ENCODE measurements at places on chromosomes 6 and 20. TPM values are rescaled to one million over a fixed set of nuclear protein-coding genes. Genes with fewer than 3 reads are reported as not detected.

Gene ETV7
- 1.0 TPM for total RNA-seq

Gene RIN2
- total RNA-seq = 61.4 TPM

Gene DDO
- total RNA-seq = 8.7 TPM

- H3K27ac ChIP-seq = no peak overlapping the region
- no peaks in the 10 kb centered on the region for H3K27me3 ChIP-seq
- no peak for DNase-seq
- H3K4me3 ChIP-seq = no peak overlapping the region
These were observed 21.9 kb upstream of the AIG1 start for GRCh38 chr6:143038833-143039232.

GRCh38 chr20:23955896-23956295 lies 32.7 kb downstream of the GGTLC1 start:
- H3K4me1 ChIP-seq = no peaks in the 10 kb centered on the region
- H3K27ac ChIP-seq = no peak overlapping the region
- H3K36me3 ChIP-seq = no peaks in the 10 kb centered on the region
- DNase-seq = no peak

DNA sequence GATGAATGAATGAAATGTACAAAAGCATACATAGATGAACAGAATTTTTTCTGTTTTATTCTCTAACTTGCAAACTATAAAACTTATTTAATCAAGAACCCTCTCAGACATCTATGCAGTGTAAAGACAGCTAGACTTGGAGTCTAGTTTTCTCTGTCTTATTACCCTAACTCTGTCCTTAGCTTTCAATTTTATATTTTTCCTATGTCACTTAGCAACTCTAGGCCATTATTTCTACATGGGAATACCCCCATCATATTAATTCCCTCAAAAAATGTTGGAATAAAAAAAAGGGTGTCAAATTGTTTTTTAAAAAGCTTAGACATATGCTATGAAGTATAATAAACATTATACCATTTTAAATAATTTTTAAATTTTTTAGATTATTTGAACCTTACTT lies 1.2 kb downstream of the RHAG start:
- no peak overlapping the region for H3K4me3 ChIP-seq
- no peaks in the 10 kb centered on the region for H3K4me1 ChIP-seq
- DNase-seq = no peak
- no peaks in the 10 kb centered on the region for H3K27me3 ChIP-seq
- no peak overlapping the region for H3K27ac ChIP-seq
- no peaks in the 10 kb centered on the region for H3K36me3 ChIP-seq

GRCh38 chr6:33997265-33997664 lies 148.6 kb downstream of the GRM4 start:
- no peak overlapping the region for H3K27ac ChIP-seq
- H3K27me3 ChIP-seq = peaks cover 9% of the 10 kb centered on the region
- H3K4me3 ChIP-seq = no peak overlapping the region
- no peaks in the 10 kb centered on the region for H3K4me1 ChIP-seq

DNA sequence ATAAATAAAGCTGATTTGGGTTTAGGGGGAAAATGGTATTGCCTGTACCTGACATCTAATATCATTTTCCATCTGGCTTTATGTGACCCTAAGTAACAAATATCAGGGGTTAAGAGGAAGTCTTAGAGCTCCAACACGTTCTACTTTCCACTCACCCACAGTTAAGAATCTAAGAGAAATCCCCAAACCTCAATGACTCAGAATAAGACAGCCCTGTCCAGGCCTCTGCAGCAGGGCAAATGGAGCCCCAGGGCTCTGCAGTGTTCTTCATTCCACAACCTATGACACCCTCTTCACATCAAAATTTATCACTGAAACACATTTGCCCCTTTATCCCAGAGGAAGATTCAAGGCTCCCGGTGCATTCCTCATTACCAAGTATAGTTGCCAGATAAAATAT lies 20.3 kb upstream of the TENT5A start:
- peaks cover under 1% of the 10 kb centered on the region for H3K4me1 ChIP-seq
- H3K27ac ChIP-seq = no peak overlapping the region
- H3K4me3 ChIP-seq = no peak overlapping the region

- DNase-seq = no peak
- no peaks in the 10 kb centered on the region for H3K36me3 ChIP-seq
- no peak overlapping the region for H3K4me3 ChIP-seq
- H3K27ac ChIP-seq = no peak overlapping the region
- no peaks in the 10 kb centered on the region for H3K27me3 ChIP-seq
These were observed 235.8 kb downstream of the GMPR start for GRCh38 chr6:16473908-16474771.

DNA sequence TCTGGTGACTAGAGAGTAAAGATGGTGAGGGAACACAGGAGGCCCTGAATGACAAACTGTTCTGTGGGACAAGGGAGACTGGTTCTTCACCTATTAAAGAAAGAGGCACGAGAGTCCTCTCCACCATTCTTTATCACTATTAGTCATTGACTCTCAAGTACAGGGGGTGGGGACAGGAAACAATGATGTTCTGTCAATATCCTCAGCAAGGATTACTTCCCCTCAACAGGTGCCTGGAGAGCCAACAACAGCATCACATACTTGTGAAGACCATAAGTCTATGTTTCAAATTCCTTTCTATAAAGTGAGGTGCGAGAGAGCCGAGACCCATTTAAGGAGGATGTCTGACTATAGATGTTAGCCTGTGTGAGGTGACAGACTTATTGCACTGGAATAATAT lies 72.4 kb upstream of the TBC1D7 start:
- H3K27ac ChIP-seq = no peak overlapping the region
- DNase-seq = no peak
- H3K4me3 ChIP-seq = no peak overlapping the region
- no peaks in the 10 kb centered on the region for H3K36me3 ChIP-seq
- H3K4me1 ChIP-seq = peaks cover 11% of the 10 kb centered on the region
- no peaks in the 10 kb centered on the region for H3K27me3 ChIP-seq

DNA sequence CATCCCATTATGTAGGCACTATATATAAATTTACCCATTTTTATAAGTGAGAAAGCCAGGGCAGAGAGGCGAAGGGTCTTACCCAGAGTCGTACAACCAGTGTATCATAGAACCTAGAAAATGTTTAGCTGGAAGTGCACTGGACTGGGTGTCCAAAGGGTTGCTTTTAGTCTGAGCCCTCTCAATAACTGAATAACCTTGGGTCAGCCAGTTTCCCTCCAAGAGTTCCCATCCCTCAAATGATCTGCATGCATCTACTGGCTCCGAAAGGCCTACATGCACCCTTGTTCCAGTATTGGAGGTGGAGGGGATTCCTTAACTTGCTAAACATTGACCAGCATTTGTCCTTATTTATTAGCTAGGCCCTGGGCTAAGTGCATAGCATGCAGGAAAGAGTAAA lies 3.8 kb downstream of the SNPH start:
- DNase-seq = no peak
- no peaks in the 10 kb centered on the region for H3K36me3 ChIP-seq
- no peak overlapping the region for H3K27ac ChIP-seq
- no peak overlapping the region for H3K4me3 ChIP-seq

DNA sequence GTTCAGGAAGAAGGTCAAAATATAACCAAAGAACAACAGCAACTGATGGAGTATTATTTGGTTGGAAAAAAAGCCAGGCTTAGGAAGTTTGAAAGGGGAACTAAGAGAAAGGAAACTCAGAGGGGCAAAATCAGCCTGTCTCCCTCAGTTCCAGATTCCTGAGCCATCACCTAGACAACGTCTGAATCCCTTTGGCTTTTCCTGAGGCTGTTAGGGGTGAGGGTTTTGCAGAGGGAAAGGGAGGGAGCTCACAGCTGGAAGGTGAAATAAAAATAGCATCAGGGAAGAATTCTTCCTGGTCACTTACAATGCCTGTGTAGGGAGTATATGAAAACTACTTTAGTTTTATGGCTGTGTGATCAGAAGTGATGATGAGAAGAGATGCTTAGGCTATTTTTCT lies 100.5 kb downstream of the SOBP start:
- no peak overlapping the region for H3K4me3 ChIP-seq
- no peaks in the 10 kb centered on the region for H3K27me3 ChIP-seq
- H3K36me3 ChIP-seq = no peaks in the 10 kb centered on the region
- DNase-seq = no peak
- H3K4me1 ChIP-seq = no peaks in the 10 kb centered on the region

DNA sequence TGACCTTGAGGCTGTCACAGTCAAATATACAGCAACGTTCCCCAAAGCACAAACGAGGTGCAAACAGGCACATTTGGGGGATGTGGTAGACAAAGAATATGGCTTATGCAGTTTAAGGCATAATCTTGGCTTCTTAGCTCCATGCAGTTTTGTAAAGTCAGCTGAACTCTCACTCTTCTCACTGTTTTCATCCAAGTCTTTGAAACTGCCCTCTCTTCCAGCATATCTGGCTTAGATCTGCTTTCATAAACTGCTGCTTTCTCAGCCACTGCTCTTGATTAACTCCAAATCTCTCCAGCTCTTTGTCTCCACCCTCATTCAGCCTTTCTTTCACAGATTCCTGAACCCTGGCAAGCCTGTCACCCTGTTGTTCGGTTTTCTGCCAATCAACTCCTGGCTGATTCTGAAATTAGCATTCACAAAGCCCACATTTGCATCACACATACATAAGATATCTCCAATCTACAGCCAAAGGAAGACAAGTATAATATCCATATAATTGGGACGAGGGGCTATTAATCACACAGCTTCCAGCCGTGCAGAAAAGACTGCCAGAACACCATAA lies 301.1 kb upstream of the RNF217 start:
- no peaks in the 10 kb centered on the region for H3K36me3 ChIP-seq
- no peak overlapping the region for H3K27ac ChIP-seq
- no peak overlapping the region for H3K4me3 ChIP-seq
- DNase-seq = no peak

DNA sequence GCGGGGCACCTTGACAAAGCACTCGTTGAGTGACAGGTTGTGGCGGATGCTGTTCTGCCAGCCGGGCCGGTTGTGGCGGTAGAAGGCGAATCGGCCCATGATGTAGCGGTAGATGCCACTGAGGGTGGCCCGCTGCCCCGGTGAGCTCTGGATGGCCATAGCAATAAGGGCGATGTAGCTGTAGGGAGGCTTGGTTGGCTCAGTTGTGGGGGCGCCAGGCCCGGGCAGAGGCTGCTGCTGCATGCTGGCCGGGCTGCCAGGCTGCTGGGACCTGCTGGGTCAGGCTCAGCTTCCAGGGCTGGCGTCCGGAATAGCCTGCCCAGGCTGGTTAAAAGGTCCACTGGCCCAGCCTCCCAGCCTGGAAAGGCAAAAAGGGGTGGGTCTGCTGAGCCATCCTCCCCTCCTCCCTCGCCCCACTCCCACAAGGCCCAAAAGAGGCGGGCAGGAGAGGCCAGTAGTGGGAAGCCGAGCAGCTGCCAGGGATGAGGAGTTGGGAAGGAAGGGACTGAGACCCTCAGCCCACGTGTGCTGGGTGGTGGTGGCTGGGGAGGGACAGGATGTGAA lies at the start of gene FOXS1:
Gene FOXS1 (minus strand): TSS at position 305 of the 564 bp plus-strand sequence. CDS start 62 bp downstream, at position 243.
- no peak within 1 kb of the TSS for H3K4me3 ChIP-seq
- peaks cover 16% of the 10 kb centered on the region for H3K27me3 ChIP-seq
- H3K36me3 ChIP-seq = no peaks in the 10 kb centered on the region
- no peak for DNase-seq
- peaks cover 28% of the 10 kb centered on the region for H3K4me1 ChIP-seq
- H3K27ac ChIP-seq = no peak within 1 kb of the TSS

- peaks cover 2% of the 10 kb centered on the region for H3K36me3 ChIP-seq
- H3K4me1 ChIP-seq = peaks cover 6% of the 10 kb centered on the region
- no peak for DNase-seq
These were observed 35.0 kb downstream of the HUS1B start for GRCh38 chr6:621931-622330.

DNA sequence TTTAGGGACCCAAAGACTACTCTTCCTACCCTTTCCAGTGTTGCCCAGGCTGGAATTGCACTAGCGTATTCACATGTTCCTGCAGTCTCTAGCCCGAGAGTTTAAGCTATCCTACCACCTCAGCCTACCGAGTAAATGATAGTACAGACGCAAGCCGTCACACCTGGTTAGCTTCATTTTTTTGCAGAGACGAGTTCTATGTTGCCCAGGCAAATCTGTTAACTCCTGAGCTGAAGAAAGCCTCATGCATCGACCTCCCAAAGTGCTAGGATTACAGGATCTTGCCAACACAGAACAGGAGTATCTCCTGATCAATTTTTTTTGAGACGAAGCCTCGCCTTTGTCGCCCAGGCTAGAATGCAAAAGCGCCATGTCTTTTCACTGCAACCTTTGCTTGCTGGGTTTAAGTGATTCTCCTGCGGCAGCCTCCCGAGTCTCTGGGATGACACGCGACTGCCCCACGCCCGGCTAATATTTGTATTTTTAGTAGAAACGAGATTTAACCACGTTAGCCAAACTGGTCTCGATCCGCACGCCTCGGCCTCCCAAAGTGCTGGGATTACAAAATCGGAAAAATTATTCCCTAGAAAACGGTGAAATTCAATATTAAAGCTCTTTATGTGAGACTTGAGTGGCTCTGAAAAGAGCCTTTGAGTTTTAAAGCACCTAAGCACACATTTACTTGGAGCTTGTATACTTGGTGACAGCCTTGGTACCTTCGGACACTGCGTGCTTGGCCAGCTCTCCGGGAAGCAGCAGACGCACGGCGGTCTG lies 128.5 kb downstream of the HFE start:
- peak overlapping the region; percentile 43 for H3K4me3 ChIP-seq
- H3K27ac ChIP-seq = peak overlapping the region; percentile 87
- no peaks in the 10 kb centered on the region for H3K36me3 ChIP-seq
- H3K4me1 ChIP-seq = peaks cover 2% of the 10 kb centered on the region
- peak; percentile 32 for DNase-seq

GRCh38 chr20:58012731-58013510 lies 215.5 kb downstream of the ANKRD60 start:
- H3K4me3 ChIP-seq = no peak overlapping the region
- no peaks in the 10 kb centered on the region for H3K27me3 ChIP-seq
- peak; percentile 41 for DNase-seq
- H3K36me3 ChIP-seq = no peaks in the 10 kb centered on the region
